ENCODE measurements at places on chromosomes 12 and 14.

DNA sequence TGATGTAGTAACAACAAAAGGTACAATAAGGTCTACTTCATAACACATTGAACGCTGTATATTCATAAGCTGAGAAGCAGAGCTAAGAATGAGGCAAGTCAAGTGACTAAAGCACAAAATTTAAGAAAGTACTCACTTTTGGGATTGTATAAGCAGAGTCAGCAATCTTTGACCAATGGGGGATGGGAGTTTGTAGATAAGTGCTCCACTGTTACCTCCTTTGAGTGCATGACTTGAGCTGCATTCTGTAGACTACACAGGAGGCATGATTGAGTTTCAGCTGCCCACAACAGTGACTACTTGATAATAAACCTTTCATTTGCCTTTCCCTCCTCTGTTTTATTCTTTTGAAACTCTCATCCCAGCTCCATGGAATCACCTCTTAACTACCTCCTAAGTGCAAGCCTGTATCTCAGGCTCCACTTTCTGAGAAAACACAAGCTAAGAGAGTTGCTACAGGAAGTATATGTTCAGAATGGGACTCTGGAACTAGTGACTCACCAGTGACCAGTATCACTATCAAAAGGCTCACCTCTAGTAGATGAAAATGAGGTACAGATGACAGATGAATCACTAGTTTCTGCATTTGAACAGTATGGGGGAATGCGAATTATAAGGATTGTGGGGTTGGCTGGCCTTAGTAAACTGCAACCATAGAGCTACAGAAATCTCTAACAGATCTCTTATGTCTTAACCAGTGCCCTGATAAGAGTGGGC, 49.2 kb downstream of the SLC35F4 start:
- no peak for DNase-seq

GRCh38 chr14:28570391-28570790, 196.2 kb upstream of the FOXG1 start:
- DNase-seq = no peak

DNA sequence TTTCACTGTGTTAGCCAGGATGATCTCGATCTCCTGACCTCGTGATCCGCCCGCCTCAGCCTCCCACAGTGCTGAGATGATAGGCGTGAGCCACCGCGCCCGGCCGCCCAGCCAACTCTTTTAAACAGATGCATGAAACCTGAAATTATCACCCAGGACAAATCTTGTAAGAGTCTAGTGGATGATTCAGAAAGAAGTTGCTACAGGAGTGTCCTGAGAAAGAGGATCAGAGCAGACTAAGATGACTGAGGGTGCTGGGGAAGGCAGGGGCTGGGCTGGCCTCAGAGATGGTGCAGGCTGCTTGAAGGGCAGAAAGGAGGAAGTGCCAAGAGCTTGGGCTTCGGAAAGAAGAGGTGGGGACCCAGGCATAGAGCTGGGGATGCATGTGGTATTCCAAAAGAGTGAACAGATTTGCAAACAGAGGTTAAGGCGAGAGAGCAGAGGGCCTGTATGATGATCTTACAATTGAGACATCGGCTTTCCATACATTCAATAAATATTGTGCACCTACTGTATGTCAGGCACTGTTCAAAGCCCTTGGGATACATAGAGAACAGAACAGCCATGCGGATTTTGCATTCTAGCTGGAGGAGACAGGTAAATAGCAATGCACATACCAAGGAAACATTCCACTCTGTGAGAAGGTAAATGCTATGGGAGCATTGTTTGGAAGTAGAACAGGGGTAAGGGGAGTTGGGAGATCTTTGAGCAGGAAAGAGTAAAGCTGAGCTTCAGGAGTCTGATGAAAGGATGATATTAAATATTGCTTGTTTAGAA, 7.4 kb upstream of the CD9 start:
- no peak for DNase-seq

- DNase-seq = no peak
Observed at GRCh38 chr14:75306927-75307699, 28.5 kb downstream of the FOS start.

GRCh38 chr14:64698903-64699302, 5.3 kb upstream of the PLEKHG3 start:
- no peak for DNase-seq

GRCh38 chr12:119208626-119209061, 29.9 kb downstream of the HSPB8 start:
- no peak for DNase-seq

DNA sequence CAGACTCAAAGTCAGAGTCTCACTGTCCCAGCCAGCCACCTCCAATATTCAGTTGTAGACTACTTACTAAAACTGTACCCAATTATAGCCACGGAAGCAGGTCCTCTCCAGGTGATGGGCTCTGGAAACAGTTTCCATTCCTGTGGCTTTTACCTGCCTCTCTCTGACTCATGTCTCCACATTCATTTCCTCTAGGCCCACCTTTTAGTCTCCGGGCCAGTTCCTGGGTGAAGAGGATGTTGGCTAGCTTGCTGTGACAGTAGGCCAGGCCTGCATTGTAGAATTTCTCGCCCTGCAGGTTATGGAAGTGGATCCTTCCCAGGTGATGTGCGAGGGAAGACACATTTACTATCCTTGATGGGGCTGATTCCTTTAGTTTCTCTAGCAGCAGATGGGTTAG, 5.6 kb downstream of the RDH11 start:
- DNase-seq = no peak

- no peak for DNase-seq
Observed at GRCh38 chr14:99420711-99421110, 59.9 kb downstream of the SETD3 start.

DNA sequence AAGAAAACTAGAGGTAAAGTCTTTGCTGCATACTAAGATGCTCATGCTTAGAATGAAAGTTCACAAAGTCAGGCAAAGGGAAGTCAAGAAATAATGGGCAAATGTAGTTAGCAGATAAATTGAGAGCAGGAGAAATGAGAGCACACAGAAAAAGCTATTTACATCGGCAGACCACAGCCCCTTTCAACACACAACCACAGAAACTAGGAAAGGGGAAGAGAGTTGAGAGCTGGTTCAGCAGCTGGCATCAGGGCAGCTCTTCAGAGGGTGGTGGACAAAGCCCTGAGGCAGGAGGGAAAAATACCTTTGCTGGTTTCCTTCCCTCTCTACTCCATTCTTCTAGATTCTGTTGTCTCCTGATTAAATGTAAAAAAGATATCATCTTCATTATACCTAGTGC, 95.4 kb upstream of the ANO4 start:
- DNase-seq = no peak

DNA sequence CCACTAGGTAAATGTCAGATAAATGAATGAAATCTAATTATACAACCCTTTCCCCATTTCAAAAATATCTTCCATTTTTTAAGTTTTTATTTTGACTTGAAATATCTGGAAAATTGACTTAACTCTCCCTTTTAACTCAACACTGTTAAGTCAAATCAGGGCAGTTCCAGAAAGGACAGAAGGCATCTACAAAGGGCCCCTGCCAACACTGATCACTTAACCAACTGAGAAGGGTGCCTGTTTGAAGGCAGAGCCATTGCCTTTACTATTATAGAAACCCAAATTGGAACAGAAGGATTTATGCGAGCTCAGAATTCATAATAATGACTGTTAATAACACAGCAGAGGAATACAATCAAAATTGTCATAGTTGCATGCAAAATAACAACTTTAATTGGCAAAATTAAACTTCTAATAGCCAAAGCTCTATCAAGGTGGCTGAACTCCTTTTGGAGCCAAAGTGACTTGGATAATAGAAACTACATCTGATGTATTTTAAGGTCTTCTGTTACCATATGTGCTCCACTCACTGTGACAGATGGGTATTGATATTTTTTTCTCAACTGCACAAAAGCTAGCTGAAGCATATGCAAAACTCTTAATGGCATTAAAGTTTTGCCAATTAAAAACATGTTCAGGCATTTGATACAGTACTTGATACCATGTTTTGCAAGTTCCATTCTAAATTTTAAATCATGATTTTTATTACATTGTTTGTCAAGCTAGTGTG, 383.8 kb downstream of the NOVA1 start:
- no peak for DNase-seq

DNA sequence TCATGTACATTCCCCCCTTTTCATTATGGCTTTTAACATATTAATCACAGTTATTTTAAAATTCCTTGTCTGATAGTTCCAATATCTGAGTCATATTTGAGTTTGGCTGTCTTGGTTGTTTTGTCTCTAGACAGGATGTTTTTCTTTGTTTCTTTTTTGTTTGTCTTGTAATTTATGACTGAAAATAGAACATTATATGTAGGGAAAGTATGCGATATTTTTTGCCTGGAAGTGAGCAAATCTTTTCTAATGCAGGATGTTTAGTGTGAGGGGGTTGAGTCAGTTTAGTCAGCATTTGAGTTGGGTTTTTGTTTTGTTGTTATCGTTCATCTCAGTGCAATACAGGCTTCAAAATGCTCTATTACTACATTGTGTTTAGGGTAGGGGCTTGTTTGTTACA, 239.7 kb downstream of the SNAPC1 start:
- no peak for DNase-seq

DNA sequence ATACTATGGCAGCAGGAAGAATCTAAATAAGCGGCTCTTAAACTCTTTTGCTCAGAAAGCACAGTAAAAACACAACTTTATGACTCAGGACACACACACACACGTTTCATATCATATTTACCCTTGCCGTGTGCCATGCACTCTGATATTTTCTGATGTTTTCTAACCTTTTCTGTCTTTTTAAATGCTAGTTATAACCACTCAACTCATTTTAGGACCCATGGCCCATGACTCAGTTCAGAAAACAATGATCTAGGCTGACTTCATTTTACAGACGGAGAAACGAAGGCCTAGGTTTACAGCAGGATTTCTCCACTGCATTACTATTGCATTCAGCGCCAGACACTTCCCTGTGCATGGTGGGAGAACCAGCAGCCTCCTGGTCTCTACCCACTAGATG, 9.1 kb downstream of the VWF start:
- no peak for DNase-seq

GRCh38 chr12:52527121-52527800, 7.1 kb upstream of the KRT5 start:
- no peak for DNase-seq

DNA sequence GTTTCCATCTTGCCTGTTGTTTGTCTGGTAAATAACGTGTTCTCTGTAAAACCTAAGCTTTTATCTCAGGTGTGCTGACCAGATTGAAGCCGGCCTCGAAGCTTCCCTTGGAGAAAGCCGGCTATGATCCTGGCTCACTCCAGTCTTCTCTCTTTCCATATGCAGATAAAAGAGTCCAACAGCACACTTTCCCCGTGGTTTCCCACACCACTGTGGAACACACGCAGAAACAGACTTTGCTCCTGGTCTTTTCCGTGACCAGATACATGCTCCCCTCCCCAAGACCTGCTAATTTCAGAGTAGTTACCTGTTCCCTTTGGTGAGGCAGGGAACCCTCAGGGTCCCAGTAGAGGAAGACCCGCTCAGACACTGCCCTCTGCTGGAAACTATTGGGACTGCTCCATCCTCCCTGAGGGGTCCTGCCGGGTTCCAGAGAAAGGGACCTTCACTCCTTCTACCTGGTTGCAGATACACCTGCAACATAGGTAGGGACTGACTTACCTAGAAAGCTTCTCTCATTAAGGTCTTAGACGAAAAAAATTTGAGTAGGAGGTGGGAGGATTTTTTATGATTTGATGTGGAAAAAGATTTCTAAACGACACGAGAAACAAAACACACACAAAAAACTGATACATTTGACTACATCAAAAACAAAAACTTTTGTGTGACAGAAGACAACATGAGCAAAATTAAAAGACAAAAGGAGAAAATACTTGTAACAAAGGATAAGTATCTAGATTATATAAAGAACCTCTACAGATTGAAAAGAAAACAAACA, 415.4 kb upstream of the CCDC196 start:
- DNase-seq = peak; percentile 61

DNA sequence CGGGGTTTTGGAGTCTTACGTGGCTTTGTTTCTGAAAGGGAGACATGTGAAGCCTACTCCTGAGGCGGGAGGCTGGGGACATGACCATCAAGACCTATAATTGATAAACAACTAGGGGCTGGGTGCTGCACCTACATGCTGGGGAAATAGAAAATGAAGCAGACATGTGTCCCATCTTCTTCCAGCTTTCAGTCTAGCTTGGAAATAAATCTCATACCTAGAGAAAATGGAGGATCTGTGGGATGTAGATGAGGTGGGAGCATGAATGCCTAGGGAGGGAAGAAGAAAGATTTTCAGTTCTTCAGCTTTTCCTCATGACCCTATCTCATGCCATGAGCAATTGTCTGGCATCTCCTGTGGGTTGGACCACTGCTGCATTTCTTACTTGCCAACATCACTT, 22.1 kb downstream of the EMP1 start:
- no peak for DNase-seq

DNA sequence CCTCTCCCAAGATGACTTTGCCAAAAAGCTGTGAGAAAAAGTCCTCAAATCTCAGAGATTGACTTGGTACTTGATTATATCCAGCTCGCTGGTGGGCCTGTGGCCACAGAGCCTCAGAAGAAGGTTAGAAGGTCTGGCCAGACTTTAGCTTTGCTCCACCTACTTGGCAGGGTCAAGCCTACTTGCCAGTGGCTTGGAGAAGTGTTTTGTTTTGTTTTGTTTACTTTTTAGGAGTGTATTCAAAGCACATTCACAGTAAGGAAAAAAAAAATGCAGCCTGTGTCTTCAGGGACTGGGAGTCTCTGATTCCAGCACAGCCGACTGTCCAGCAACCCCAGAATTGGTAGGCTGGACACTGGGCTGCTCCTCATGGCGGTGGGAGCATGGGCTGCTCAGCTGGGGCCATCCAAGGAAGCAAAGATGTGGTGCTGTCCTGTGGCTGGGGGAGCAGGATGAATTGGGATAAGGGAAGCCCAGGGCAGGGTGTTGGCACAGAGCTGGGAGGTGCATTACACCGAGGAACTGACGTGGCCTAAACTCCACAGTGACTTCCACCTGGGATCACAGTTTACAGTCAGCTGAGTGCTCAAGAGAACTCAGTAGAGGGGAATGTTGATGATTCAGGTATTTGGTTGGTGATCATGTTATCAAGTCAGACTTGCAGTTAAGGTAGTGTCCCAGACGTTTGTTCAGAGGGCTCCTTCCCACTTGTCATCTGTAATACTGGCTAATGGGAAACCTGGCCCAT, 73.5 kb downstream of the PPP2R5C start:
- DNase-seq = no peak

DNA sequence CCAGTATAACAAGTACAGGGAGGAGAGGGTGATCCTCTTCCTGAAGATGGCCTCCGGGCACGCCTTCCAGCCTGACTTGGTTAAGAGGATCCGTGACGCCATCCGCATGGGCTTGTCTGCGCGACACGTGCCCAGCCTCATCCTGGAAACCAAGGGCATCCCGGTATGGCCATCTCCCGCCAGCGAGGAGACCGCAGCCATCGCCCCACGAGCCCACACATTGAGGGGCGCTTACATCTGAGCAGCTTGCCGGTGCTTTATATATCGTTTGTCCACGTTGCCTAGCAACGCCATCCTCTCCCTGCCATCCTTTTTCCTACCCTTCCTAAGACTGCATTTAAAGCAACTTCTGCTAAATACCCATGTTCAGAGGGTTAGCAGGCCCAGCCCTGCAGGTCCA, 71.5 kb downstream of the AACS start:
- no peak for DNase-seq

GRCh38 chr14:100256339-100256895, 17.5 kb downstream of the YY1 start:
- DNase-seq = no peak

GRCh38 chr14:100394886-100395672, 71.9 kb downstream of the SLC25A47 start:
- no peak for DNase-seq
